Tibial nerve (tissue), 4 donors: ENCODE measurements at places on chromosomes 7 and 10.

DNA sequence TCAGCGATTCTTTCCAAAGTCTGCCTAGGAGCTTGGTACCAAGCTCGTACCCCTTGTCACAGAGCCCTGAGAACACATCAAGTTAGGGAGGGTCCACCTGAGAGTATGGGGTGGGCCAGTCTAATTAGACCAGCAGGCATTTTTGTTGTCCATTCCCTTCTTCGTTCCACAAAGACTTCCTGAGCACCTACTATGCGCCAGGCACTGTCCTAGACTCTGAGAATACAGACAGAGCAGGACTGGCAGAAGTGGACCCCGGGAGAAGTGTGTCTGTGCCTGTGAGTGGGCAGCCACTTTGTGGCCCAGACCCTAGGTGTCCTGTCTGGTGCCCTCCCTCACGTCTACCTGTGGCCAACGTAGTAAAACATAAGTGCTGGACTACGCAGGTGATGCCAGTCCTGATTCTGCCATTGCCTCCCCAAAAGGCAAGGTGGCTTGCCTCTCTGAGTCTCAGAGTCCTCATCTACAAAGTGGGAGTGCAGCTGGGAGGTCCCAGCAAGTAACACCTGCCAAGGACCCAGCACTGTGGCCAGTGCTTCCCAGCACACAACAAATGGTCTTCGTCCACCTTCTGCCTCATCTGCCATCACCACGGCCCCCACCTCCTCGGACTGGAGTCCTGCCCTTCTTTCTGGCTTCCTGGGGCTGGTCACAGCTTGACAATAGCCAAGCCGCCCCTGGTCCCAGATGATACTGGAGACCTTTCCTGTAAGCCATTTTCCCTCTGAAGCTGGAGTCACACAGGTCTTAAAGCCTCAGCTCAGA is 54.3 kb upstream of the DUSP5 start:
- H3K27me3 ChIP-seq = no peaks in the 10 kb centered on the region
- DNase-seq = no peak
- no peaks in the 10 kb centered on the region for H3K36me3 ChIP-seq
- no peaks in the 10 kb centered on the region for H3K4me1 ChIP-seq
- no peak overlapping the region for H3K27ac ChIP-seq

DNA sequence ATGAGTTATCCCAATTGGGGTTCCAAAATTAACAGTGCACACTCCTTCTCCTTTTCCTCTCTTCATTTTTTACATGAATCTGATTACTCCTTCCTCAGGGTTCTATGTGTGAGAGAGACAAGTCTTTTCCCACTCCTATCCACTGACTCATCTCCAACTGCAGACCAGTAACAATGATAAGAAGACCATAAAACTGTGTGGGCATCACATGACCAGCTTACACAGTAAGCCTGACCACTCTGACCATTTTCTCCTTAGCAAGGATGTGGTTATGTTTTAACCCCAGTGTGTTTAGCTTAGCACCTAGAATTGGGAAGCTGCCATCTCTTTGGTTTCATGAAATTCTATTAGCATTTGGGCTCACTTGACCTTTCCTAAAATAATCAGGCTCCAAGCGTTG is 145.0 kb upstream of the CALCR start:
- no peak overlapping the region for H3K27ac ChIP-seq
- H3K4me3 ChIP-seq = no peak overlapping the region
- DNase-seq = no peak
- H3K36me3 ChIP-seq = no peaks in the 10 kb centered on the region

DNA sequence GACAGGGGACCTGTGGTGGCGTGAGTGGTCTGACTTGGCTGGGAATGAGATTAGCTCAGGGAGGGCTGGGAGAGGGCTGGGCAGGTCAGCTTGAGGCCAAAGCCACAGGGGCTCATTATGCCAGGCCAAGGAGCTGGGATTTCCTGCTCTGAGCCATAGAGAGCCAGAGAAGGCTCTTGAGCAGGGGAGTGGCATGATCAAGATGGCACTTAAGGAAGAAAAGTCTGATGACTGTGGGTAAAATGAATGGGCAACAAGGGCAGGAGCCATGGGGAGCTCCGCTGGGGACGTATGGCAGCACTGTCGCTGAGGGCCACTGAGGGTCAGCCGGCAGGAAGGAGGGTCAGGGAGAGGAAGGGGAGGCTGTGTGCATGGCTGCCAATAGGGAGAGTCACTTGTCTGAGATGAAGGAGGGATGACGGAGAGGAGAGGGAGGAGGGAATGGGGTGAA is 5.8 kb downstream of the ANTXRL start:
- DNase-seq = no peak
- no peak overlapping the region for H3K27ac ChIP-seq

DNA sequence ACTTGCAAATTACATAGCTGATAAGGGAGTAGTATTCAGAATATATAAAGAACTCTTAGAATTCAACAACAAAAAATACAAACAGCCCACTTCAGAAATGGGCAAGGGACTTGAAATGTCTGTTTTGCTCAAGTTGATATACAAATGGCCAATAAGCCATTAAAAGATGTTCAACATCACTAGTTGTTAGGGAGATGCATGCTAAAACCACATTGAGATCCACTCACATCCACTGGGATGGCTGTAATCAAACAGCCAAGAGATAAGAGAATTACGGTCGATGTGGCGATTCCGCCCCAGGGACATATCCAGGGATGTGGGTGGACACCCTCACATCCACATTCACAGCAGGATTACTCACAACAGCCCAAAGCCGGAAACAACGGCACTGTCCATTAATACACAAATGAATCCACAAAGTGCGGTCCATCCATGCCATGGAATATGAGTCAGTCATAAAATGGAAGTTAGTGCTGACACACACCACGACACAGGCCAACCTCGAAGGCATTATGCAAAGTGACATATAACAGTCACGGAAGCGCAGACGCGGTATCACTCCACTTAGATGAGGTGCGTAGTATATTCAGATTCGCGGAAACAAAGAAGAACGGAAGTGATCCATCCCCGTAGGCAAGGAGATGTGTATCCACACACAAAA is 227.8 kb downstream of the DNAJB6 start:
- DNase-seq = no peak
- no peak overlapping the region for H3K27ac ChIP-seq
- no peaks in the 10 kb centered on the region for H3K4me1 ChIP-seq
- H3K36me3 ChIP-seq = no peaks in the 10 kb centered on the region

DNA sequence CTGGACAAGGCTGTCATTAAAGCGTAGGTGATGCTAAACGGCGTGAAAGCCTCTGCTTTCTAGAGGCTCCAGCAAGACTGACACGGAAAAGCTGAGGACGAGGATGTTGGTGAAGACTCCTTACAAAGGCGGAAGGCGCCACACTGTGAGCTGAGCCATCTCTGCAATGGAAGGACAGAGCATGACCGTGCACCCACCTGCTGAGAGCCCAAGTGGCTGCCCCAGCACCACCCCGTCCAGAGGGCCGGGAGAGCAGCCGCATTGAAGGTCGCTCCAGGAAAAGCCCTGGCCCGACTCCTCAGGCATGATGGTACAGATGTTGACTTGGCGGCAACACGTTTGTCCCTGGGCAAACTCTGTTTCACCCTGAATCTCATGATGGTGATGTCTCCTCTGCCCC is 492.7 kb downstream of the DNAJB6 start:
- no peak overlapping the region for H3K27ac ChIP-seq
- H3K36me3 ChIP-seq = no peaks in the 10 kb centered on the region
- DNase-seq = no peak
- no peaks in the 10 kb centered on the region for H3K27me3 ChIP-seq
